ENCODE measurements at places on chromosomes 1 and 21.

DNA sequence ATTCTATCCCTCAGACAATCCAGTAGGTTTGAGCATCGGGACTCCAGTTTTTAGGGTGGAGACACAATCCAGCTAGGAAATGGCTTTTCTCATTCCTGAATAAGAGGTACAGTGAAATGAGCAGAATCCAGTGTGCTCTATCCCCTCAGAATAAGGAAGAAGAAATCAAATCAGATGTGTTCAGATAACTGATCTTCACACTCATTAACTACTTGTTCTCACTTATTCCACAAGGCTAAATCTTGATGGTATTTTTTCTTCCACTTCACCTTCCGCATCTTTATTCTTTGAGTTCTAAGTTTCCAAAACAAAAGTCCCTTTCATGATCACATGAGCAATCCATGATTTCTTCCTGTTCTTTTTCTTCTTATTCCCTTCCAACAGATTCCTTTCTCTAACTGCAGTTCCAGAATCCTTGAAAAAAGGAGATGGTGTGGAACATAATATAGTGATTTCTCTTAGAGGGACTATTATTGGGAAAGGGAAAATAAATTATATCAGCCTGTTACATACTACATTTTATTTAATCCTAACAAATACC is 1.7 kb downstream of the SYT11 start:
- no peak for DNase-seq

GRCh38 chr1:28340221-28340974 is 11.6 kb downstream of the MED18 start:
- no peak for DNase-seq

DNA sequence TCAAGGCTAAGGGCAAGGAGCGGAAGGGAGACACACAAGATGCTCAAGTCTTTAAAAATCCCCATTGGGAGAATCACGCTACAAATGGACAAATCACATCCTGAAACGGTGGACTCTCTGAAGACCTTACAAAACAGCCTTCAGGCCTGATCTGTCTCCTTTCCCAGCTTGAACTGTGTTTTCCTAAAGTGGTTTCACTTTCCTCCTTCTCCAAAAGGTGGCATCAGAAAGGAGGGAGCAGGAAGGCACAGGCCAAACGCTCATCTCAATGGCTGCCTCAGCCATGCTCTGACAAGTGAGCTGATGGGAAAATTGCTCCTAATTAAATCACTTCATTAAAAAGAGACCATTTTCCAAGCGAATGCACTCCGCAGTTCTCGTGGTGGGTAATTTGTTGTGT is 47.7 kb downstream of the UTP25 start:
- DNase-seq, result no peak

GRCh38 chr1:6888268-6888667 is 103.0 kb downstream of the CAMTA1 start:
- no peak for DNase-seq
